ENCODE measurements at places on chromosomes 11 and 22.

GRCh38 chr11:84106541-84106940 is 820.4 kb upstream of the CCDC90B start:
- DNase-seq, result no peak

- DNase-seq, result no peak
Measured at GRCh38 chr11:68565768-68566167, 105.2 kb downstream of the PPP6R3 start.

DNA sequence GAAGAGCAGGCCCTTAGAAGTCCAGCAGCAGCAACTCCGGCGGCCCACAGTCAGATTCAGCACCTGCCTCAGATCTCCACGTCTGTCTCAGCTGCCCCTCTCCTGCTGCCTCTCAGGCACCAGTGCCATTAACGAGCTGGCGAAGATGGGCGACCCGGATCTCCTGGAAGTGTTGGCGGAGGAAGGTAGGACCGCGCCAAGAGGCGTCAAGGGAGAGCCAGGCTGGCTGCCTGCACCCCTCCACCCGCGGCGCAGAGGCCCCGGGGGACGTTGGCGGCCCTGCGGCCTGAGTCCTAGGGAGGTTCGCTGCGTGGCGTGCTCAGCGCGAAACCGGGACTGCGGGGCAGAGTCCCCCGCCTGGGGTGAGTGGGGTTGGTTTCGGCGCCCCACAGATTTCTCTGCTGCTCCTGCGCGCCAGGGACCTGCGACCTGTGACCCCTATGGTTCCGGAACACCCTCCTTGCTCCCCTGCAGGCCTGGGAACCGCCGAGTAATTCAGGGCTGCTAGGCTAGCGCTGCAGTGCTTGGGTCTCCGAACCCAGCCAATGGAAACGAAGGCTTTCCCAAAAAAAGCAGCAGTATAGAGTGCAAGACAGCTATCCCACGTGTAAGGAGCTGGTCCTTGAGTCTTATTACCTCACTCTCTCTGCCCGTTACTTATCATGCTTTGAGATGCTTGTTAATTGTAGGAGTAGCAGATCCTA is 615 bp downstream of the ANO5 start:
- peak; percentile 22 for DNase-seq

- no peak for DNase-seq
Measured at GRCh38 chr11:112238041-112238440, 11.8 kb downstream of the PTS start.

GRCh38 chr22:20979243-20979809 is 2.8 kb upstream of the LZTR1 start:
- DNase-seq, result no peak

DNA sequence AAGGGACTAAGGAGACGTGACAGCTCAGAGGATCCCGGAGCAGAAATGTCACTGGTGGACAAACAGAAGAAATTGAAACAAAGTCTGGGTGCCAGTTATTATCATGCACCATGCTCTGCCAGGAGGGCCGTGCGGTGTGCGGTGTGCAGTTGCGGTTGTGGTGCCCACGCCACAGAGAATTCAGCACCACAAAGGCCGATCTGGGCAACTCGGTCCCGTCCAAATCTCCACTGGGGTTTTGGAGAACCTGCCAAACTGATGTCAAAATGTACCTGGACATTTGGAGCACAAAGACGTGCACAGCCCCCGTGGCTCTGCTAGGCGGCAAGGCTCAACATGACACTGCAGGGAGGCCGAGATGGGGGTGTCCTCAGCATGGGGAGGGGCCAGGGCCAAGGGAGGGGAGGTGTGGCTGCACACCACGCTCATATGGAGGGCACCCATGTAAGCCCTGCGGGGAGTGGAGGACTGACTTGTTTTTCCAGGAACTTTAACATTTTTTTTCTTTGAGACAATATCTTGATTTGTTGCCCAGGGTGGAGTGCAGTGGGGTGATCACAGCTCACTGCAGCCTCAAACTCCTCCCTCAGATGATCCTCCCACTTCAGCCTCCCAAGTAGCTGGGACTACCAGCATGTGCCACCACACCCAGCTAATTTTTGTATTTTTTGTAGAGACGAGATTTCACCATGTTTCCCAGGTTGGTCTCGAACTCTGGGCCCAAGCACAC is 39.4 kb downstream of the GNB1L start:
- DNase-seq, result no peak

GRCh38 chr11:61642162-61642561 is 38.0 kb upstream of the DAGLA start:
- no peak for DNase-seq

DNA sequence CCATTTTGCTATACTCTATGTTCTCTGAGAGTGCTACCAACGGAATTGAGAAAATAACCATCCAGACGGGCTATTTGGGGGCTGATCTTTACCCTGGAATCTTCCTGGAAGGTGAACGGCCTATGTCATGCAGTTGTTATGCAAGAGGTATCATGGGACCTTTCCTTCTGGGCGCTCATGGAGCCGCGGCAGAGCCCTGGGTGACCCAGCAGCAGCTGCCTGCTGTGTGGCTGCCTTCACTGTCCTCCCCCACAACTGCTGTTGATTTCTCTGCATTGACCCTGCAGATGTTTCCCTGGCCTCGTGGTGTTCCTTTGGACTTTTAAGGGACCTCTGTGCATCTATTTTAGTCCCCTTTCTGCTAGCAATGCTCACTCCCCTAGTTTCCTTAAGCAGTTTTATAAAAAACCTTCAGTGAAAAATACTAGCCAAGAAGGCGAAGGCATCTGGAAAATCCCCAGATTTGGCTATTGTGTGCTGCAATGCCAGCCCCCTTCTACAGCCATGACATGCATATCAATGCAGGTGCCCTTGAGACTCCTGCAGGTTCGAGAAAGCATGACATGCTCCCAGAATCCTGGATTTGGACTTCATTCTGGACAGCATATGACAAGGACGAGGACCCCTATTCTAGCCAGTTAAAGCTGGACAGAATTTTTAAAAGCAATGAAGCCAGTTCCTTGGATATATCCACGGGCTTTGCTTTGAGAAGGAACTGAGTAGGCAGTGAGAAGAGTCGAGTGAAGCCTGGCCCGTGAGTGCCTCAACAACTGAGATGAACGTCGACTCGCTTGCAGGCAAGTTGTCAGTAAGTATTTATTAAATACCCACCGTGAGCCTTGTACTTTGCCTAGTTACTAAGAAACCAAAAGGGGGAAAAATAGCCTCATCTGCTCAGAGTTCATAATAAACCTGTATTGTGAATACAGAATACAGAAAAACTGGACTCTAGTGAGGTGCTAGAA is at the start of gene SLC25A18:
TSS of gene SLC25A18 (plus strand) at position 593 of the 965 bp plus-strand sequence. CDS start 16,447 bp downstream, outside the sequence.
- peak; percentile 83 for DNase-seq

DNA sequence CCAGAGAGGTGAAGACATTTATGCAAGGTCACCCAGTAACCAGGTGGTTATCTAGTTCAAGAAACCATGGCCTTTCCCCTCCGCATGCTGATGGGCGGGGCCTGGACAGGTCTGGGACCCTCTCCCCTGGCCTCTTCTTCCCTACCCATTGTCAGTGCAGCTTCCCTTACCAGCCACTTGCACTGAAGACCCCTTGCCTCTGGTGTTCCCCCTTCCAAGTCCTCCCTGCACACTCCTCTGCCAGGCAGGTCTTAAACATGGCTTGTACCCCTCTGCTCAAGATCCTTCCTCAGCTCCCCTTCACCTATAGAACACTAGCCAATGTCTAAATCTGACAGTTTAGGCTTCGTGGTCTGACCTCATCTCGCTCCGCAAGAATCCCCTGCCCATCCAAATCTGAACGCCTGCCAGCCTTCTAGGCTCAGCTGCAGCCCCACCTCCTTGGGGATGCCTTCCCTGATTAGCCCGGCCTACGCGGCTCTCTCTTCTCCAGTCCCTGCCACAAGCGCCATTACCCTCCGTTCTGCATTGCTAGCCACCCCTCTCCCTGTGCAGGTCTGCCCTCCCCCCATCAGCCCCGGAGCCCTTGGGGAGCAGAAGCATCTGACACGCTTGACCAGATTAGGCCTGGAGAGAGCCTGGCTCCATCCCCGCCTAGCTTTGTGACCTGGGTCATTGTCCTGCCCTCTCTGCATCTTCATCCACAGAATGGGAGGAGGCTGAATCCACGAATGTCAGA is 213.8 kb downstream of the DSCAML1 start:
- no peak for DNase-seq

- no peak for DNase-seq
Measured at GRCh38 chr22:36465232-36466021, 16.0 kb downstream of the TXN2 start.

- DNase-seq, result peak; percentile 81
Measured at GRCh38 chr22:18970176-18970947, 34.3 kb upstream of the PRODH start.

DNA sequence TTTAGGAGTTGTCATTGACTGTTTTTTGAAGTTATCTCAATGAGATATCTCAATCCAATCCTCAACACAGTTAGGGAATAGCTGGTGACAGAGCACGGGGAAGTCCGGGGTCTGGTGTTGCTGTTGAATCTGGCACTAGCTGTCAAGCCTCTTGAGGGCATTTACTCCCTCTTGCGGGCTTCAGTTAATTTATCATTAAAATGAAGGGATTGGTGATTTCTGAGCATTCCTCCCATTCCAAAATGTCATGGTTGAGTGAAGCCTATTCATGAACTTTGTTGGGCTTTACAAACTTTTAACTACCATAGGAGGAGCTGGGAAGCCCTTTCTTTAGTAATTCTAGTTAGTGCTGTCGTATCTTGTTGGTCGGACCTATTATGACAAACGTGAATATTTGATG is 40.2 kb downstream of the UVRAG start:
- DNase-seq, result no peak

GRCh38 chr11:6633422-6634408 is 14.5 kb upstream of the TPP1 start:
- DNase-seq, result no peak

DNA sequence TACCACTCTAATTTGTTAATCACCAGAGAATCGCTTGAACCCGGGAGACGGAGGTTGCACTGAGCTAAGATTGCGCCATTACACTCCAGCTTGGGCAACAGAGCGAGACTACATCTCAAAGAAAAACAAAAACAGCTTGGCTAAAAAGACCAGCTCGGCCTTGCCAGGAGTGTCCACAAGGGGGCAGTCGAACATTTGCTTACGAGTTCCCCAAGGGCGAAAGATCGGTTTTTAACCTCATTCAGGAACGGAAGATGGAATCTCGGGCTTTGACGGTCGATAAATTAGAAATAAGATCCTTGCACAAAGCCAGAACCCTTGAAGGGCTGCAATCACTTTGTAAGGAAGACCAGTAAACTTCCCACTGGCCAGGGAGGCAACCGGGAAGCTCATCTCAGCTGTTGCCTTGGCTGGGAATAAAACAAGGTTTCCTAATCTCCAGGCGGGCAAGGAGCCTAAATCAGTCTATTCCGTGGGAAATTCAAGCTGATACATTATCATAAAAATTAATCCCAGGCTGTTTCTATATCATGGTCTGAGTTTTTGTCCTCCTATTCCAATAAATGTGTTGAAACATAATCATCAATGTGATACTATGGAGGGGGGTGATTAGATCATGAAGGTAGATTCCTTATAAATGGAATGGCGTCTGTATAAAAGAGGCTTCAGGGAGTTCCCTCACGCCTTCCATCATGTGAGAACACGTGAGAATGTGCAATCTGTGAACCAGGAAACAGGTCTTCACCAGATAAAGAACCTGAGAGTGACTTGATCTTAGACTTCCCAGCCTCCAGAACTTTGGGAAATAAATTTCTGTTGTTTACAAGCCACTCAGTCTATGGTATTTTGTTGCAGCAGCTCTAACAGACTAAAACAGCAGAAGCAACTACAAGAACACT is 14.9 kb upstream of the SLC29A2 start:
- peak; percentile 96 for DNase-seq

DNA sequence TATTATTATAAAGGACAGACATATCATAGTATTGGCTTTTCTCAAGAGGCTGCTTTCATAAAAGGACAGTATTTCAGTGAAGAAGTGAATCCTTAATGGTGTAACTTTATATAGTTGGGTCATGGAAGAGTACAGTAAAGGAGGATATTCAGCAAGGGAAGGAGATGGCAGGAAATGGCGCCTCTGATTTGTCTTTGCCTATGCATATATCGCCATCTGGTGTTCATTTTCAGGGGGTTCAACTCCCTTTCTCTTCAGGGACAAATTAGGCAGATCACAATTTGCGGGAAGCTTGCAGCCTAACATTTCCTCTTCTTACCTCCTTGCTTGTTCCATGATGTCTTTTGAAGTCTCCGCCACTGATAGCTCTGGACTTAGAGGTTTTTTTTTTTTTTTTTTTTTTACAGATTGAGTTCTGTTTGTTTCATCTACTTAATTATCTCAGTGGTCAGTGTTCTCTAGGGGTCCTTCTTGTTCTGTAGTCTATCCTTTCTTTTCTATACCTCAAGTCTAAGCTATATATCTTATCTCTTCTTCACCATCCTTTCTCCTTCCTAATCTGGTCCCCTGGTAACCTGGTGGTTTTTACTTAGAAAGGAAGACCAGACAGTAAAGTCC is 21.8 kb upstream of the RRM1 start:
- peak; percentile 44 for DNase-seq

DNA sequence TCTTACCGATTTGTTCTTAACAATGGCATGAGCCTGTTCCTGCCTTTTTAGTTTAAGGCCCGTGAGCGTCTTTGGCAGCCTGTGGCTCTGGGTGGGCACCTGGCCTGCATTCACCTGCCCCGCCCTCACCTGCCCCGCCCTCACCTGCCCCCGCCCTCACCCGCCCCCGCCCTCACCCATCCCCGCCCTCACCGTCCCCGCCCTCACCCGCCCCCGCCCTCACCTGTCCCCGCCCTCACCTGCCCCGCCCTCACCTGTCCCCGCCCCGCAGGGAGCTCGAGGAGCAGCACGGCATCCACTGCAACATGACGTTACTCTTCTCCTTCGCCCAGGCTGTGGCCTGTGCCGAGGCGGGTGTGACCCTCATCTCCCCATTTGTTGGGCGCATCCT is 14.2 kb downstream of the GATD1 start:
- DNase-seq, result no peak

GRCh38 chr11:12161137-12161536 is 50.7 kb downstream of the MICAL2 start:
- DNase-seq, result no peak

- no peak for DNase-seq
Measured at GRCh38 chr11:13309156-13309555, 31.6 kb downstream of the BMAL1 start.

GRCh38 chr11:63940786-63941185 is 2.0 kb downstream of the NAA40 start:
- DNase-seq, result no peak

All from HuH-7 (cell line).